ENCODE measurements at places on chromosomes 6 and 20.

- no peak for DNase-seq
These were observed 38.1 kb downstream of the SNX9 start for GRCh38 chr6:157861184-157861583.

DNA sequence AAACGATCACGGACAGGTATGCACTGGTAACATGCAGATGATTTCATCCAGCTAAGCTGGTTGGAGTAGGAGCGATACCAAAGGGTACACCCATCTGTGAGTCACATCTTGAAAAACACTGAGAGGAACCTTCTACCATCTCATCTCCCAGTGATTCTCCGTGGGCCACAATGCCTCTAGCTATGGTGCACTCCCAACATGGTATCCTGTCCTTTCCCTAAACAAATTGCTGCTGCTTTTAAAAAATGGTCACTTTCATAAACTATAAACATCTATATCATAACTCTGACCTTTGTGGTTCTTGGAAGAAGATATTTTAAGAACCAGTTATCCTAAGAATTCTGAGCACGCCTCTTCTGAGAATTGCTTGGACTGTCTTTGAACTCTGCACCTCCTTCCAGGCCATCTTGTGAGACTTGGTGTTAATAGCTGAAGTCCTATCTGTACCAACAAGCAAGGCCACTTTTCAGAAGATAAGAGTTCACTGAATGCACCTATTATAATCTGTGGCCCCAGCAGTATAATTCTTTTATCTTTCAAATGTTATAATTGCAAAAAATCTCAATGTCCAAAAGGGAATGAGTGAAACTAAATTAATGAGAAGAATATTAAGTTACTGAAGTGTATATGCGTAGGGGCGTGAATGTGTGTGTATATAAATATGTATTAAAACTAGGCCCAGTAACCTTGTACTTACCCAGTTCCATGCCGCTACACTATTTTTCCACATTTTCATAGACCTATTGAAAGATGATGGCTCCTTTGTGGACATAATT is 70.5 kb upstream of the TPD52L1 start:
- no peak for DNase-seq

GRCh38 chr6:157527471-157527907 is 146.5 kb downstream of the ZDHHC14 start:
- DNase-seq: no peak

DNA sequence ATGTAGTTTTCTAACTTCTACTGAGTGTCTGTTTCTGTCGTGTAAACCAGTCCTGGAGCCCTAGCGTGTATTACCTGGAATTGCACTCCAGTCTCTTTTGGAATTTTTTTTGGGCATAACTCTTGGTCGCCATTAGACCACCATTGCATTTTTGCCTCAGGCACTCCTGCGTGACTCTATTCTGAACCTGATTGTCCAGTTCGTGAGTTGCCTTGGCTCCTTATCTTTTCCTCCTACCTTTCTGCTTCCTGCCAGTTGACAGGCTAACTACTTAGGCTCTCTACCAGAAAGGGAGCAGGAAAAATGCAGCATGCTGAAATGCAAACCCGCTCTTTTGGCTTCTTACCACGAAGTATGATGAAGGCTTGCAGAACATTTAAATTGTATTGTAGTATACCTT is 490.9 kb upstream of the SOX4 start:
- DNase-seq: no peak

- DNase-seq: no peak
These were observed 644.2 kb upstream of the GJE1 start for GRCh38 chr6:141488488-141488887.
